ENCODE measurements at places on chromosomes 6 and 20.
A peak's percentile ranks its signal among the peaks of the same experiment; 100 is the strongest.

- no peak for DNase-seq
These were observed 20.9 kb downstream of the TAGAP start for GRCh38 chr6:159023893-159024292.

DNA sequence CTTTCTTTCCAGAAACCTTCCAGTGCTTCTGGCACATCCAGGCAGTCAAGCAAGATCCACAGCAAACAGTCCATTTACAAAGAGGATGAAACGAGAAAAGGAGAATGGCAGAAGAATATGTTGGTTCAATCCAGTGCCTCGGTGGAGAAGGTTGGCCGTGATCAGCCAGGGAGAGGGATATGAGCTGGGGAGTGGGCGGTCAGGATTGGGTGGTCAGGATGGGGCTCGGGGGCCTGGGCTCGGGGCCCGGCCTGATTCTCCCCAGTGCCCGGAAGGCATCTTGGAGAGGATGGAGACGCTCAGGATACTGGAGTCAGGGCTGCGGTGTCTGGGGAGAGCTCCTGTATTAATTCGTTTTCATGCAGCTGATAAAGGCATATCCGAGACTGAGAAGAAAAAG, 61.3 kb downstream of the EFCAB8 start:
- no peak for DNase-seq

GRCh38 chr6:68675548-68675947, 40.5 kb downstream of the ADGRB3 start:
- no peak for DNase-seq

DNA sequence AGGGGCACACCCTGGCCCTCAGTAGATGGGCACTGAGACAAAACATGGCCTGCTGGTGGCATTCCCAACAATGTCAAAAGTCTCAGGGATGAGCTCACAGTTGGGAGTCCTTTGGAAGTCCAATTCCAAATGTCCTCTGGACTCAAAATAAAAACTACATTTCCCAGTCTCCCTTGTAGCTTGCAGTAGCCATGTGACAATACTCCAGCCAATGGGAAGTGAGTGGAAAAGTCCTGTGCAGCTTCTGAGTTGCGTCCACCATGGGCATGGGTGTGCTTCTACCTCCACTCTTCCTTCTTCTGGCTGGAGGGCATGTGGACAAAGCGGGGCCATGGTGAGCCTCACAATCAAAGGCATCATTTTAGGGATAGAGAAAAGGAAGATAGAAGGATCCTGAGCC, 5.8 kb upstream of the ADAM33 start:
- DNase-seq = peak; percentile 67

DNA sequence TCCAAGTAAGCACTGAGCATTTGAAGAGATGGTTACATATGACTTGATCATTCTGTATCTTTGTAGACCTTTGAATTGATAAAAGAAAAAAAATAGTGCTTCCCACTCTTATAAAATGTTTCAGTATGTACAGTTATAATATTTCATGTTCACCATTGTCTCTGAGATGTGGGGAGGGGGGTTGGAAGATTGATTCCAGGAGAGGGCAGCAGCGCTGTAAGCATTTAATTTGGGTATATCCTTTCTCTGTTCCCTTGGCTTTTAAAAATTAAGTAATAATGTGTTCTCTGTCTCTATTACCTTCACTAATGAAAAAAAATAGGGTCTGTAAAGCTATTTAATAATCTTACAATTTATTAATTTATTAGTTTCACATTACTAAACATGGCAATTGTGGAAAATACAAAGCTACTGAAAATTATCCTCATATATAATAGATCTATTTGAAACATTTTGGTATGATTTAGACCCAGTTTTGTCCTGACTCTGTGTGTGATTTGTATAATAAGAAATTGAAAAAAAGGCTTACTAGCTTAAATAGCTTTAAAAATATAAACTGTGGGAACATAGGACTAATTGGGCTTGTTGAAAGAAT, 341.2 kb downstream of the CDKAL1 start:
- DNase-seq = peak; percentile 74

- no peak for DNase-seq
These were observed 14.4 kb upstream of the MAS1L start for GRCh38 chr6:29502181-29502580.

DNA sequence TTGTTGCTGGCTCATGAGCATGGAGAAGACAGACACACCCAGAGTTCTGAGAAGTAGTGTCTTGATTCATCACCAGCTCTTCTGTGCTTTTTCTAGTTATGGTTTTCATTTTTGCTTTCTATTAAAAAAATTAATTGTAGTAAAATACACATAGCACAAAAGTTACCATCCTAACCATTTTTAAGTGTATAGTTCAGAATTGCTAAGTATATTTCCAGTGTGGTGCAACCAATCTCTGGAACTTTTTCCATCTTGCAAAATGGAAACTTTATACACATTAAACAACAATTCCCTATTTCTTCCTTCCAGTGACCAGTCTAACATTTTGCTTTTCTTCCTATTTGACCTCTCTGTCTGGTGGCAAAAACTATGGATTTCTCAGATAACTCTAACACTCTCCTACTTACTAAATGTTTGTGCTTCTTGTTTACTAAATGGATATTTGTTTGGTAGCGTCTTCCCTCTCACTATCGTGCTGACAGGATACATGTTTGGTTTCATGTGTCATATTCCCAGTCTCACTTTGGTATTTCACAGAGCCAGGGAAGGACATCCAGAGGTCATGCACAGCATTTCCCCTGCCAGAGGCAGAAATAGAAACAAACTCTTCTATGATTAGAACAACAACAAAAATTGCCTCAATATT, 40.6 kb downstream of the TXLNB start:
- no peak for DNase-seq

Data from astrocyte of the hippocampus (primary cell).